Activated CD4-positive, alpha-beta T cell treated with anti-CD3 and anti-CD28 coated beads, Interleukin-2, amount 50 U/mL, for 4 hours (primary cell): ENCODE measurements at places on chromosomes 1 and 21.

- DNase-seq: no peak
Measured at GRCh38 chr1:55825461-55825860, 610.3 kb upstream of the USP24 start.

DNA sequence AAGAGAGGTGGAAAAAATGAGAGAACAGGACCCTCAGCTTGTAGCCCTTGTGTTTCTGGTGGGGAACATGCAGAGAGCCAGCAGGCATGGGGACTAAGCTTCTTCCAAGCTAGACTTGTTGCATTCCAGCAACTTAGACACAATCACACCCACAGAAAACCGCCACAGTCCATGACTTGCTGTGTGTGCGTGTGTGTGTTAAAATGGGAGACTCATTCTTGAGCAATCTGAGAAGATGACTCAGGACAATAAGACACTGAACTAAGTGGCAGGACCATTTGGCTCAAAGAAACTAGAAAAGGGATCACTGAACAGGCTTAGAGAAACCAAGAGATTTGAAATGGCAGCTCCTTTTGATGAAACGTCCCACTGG is 78.0 kb downstream of the HLX start:
- DNase-seq: no peak

DNA sequence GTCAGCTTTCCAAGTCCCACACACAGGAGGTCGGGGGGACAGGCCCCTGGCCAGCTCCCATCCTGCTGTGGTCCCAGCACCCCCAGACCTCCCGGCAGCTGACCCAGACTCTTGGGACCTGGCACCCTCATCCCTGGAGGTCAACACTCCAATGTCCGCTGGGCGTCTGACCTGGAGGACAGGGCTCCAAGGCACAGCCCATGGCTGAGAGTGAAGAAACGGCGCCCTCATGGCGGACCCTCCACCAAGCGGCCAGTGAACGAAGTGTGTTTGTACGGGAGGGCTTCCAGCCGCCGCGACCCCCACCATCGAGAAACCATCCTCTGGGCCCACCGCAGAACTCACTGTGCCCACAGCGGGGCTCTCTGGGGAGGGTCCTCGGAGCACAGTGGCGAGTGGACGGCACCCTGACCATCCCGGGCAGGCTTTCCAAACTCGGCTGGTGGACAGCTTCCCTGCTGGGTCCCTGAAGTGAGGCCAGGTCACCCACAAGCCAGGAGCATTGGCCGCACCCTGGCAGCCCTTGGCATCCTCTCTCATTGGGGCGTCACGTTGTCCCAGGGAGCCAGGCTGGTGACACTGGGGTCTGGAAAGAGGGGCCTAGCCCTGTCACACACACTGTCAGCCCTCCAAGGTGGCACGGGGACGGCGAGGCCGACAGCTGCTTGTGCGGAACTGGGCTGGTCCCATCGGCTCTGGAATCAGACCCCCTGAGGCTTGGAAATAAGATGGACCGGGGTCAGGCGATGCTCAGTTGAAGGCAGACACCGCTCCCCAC is 47.8 kb upstream of the COL6A2 start:
- DNase-seq: no peak

DNA sequence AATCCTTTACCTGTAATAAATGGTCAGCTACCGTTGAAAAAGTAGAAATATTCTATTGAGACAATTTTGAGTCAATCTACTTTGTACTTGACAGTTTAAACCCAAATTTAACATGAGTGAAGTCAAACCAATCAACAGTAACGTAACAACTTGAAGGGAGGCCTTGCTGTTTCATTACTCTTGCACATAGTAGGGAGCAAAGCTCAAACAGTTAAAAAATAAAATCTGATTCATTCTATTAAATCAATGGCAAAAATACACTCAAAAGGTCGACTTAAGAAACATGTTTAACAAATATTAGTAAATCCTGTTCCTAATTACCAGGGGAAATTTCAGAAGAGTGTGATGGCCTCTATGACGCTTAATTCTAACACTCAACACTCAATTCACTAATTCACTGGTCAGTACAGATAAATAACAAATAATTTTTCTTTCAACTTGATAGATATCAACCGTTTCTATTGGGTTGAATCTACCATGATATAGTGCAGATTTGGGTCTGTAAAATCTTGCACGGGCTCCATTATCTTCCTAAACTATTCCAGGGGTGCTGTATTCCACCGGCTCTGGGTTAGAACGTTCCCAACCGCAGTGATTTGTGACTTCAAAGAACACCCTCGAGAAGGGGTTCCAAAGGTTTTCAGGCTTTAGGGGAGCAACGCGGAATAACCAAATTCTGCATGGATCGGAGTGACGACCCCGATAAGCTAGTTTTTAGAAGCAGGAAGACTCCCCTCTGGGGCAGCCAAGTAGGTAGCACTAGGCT is 1.4 kb downstream of the TARBP1 start:
- DNase-seq: no peak

DNA sequence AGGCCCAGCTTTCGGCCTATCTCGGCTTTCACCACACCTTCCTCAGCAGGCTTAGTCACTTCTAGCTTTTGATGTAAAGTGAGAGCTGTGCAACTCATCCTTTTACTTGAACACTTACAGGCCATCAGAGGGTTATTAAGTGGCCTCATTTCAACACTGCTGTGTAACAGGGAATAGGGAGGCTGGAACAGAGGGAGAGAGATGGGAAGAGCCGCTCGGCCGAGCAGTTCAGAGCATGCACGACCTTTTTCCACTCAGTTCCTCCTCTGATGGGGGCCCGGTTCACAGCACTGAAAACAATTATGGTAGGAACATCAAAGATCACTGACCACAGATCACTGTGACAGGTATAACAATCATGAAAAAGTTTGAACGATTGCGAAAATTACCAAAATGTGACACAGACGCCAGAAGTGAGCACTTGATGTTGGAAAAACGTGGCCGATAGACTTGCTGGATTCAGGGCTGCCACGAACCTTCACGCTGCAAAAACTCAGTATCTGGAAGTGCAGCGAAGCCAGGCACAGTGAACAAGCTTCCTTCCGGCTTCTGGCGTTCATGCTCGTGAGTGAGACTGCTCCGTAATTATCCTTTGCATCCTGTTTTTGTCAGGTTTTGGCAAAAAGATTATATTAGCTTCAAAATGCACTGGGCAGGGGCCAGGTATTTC is 28.6 kb downstream of the AGPAT3 start:
- DNase-seq: no peak

DNA sequence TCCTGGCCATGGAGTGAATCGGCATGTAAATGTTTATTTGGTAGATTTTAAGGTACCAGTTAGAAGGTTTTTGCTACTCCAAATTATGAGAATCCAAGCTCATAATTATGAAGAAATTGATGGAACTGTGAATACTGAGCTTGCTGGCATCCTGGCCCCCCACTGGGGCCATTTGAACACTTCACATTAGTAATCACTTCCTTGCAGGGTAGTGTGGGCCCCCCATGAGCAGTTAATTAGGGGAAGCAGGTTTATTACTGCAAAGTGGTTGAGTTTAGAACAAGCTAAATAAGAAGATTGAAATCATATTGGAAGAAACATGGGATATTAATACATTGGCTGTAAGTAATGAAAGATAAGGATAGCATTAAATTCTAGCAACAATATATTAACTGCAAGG is 86.7 kb downstream of the S1PR1 start:
- no peak for DNase-seq

DNA sequence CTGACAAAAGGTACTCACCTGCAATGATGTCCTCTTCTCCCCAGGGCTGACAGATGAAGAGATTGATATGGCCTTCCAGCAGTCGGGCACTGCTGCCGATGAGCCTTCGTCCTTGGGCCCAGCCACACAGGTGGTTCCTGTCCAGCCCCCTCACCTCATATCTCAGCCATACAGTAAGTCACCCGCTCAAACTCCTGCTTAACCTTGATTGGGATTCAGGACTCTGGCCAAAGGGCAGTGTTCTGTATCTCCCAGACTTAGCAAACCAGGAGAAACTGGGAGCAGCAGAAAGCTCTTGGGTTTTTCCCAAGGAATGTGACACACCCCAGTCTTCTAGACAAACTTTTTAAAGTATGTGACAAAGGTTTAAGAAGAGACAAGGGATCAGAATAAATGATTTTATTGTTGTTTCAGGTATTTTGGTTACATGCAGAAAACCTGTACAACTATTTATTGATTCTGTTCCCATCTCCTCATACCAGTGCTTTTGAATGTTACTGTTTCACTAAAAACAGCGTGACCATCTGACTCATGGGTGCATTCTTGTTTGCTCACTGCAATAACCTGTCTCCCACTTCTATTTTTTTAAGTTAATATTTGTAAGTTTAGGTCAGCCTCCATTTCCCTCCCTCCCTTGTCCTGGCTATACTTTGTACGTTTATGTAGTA is 124.6 kb downstream of the PEX14 start:
- DNase-seq: no peak

GRCh38 chr1:219542828-219543518 is 69.9 kb downstream of the ZC3H11B start:
- no peak for DNase-seq

DNA sequence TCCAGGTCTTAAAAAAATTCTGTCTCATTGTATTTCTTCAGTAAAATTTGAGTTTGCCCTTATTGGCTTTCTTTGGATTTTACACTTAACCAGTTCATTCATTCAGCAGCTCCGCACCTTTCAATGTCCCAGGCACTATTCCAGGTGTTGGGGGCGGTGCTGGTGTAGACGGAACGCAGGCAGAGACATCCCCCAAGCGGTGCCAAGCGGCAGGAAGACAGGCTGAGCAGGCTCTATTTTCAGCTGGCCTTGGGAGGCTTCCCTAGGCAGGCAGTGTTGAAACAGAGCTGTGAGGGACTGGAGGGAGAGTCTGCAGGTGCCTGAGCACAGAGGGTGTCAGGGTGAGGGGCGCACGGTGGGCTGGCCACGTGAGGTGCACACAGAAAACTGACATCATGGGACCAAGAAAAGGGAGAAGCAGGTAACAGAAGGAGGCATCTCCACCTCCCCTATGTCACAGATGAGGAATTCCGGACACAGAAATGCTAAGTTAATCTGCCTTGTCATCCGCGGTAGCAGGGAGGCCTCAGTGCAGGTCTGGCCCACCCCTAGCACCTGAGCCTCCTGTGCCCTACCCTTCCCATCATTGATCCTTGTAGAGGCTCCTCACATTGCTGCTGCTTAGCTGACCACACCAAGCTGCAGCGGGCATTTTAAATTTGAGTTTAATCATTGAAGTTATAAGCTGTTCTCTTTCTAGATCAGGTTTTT is 40.8 kb downstream of the SLC37A1 start:
- no peak for DNase-seq

- DNase-seq: no peak
Measured at GRCh38 chr21:34335316-34335715, 28.5 kb upstream of the KCNE2 start.

DNA sequence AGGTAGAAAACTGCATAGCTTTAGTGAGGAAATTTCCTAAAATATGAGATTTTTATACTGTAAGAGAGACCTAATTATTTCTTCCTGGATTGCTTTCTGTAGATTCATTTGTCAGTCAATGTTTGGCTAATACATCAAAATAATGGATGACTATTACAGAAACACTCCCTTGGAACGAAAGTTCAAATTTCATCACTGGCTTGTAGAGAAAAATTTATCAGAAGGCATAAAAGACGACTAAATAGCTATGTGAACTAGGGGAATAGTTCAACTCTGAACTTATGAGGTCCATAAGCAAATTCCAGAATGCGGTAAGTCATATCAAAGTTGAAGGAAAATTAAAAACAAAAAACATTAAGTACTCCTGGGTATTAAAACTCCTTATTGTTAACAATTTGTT is 36.0 kb downstream of the WNT2B start:
- no peak for DNase-seq

DNA sequence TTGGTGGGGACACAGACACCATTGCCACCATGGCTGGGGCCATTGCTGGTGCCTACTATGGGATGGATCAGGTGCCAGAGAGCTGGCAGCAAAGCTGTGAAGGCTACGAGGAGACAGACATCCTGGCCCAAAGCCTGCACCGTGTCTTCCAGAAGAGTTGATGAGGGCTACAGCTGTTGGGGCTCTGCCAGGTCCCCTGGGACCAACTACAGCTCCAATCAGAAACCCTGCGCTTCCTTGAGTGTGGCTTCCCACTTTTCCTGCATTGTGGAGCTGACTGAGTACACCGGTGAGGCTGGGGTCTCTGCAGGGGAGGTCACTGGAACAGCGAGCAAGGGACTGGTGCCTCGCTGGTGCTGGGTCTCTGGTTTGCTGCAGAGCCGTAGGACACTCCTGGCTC is 4.5 kb downstream of the ADPRS start:
- DNase-seq: no peak

- DNase-seq: no peak
Measured at GRCh38 chr1:220572416-220572815, 44.5 kb downstream of the MARK1 start.

- no peak for DNase-seq
Measured at GRCh38 chr1:77977989-77978292, 931 bp downstream of the FUBP1 start.

GRCh38 chr1:38028105-38028591 is 15.6 kb downstream of the UTP11 start:
- DNase-seq: no peak

GRCh38 chr1:10716840-10717239 is 79.6 kb downstream of the CASZ1 start:
- no peak for DNase-seq

- DNase-seq: no peak
Measured at GRCh38 chr1:59043796-59044195, 253.1 kb upstream of the FGGY start.

- DNase-seq: no peak
Measured at GRCh38 chr21:29287383-29287782, 11.3 kb upstream of the BACH1 start.

GRCh38 chr1:12772520-12772919 is 1.0 kb upstream of the PRAMEF12 start:
- DNase-seq: no peak

DNA sequence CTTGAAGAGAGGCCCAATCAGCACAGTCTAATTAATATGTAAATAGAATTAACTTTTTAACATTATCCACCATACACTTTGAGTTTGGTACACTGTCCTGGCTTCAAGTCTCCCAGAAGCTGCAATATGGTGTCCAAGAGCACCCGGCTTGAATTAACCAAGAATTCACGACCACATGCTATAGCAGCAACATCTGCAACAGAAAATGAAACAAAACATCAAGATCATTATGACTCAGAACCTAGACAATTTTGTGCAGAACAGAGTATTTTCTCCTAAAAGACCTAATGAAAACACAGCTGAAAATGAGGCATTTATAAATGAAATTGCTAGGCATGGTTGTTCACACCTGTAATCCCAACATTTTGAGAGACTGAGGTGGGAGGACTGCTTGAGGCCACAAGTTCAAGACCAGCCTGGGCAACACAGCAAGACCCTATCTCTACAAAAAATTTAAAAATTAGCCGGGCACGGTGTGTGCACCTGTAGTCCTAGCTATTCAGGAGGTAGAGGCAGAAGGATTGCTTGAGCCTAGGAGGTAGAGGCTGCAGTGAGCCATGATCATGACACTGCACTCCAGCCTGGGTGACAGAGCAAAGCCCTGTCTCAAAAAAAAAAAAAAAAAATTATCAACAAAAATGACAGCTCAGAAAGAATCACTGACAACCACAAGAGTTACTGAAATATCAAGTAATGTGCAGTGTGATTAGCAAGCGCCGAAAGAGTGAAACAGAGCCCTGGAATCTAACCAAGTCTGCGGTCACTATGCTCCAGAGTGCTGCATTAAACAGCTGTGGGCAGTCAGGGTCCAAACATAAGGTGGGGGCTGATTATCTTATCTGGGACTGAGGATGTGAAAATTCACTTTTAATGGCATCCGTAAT is 45.3 kb downstream of the HSF2BP start:
- no peak for DNase-seq

GRCh38 chr1:10387677-10388386 is 11.0 kb upstream of the PGD start:
- no peak for DNase-seq

GRCh38 chr1:231387770-231388669 is 34.1 kb downstream of the EGLN1 start:
- no peak for DNase-seq

- no peak for DNase-seq
Measured at GRCh38 chr1:50132347-50132894, 23.7 kb downstream of the ELAVL4 start.
